Stomach (tissue), 19 donors: ENCODE measurements at places on chromosomes 1 and 21. TPM values are rescaled to one million over a fixed set of nuclear protein-coding genes. Genes with fewer than 3 reads are reported as not detected.

The OLFML3 gene
- total RNA-seq: 32.7 TPM

DNA sequence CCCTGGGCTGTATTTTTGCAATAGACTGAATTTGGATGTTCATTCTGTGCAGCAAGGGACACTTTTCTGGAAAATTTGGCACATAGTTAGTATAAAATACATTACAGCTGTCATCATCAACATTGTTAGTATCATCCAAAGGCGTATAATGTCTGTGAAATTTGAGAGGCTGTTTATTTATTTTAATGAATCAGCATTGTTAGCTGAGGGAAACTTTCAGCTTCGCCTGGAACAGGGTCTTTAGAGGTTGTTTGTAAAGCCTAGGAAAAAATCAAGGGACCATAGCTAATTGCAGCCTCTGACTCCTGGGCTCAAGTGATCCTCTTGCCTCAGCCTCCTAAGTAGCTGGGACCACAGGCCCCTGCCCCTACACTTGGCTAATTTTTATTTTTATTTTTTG, 106.8 kb upstream of the USP24 start:
- H3K4me1 ChIP-seq: no peaks in the 10 kb centered on the region
- no peak for DNase-seq
- H3K36me3 ChIP-seq: no peaks in the 10 kb centered on the region
- H3K27me3 ChIP-seq: no peaks in the 10 kb centered on the region
- H3K27ac ChIP-seq: no peak overlapping the region

- no peaks in the 10 kb centered on the region for H3K36me3 ChIP-seq
- peaks cover 31% of the 10 kb centered on the region for H3K4me1 ChIP-seq
- H3K27ac ChIP-seq: peak overlapping the region; percentile 51
- H3K27me3 ChIP-seq: no peaks in the 10 kb centered on the region
- DNase-seq: no peak
Measured at GRCh38 chr1:178867670-178868069, 3.2 kb downstream of the ANGPTL1 start.

DNA sequence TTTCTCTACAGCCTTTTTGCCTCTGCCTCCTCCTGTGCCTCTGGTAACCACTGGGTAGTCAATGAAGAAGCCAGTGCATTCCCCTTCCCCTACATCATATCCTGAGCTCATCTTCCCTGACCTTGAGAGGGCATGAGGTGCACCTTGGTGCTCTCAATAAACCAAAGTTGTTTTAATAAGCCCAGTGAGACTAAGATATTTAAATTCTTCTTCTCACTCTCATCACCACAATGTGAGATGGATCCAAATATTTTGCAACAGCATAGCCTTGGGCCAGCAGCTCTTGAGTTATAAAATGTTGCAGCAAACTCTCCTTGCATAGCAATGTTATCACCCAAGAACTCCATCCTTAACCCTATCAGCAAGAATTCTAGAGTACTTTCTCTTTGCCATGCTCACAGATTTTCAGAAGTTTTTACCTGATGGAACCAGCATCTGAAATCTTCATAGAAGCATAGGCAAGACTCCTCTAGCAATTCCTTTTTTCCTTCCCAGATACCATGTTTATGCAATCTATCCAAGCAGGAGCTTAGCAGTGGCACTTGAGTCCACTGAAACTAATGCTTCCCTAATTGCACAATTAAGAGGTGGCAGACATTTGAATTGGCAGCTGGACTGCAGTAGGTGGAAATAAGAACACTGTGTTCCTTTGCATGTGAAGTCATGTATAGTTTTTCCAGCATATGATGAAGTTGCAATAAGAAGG, 36.8 kb downstream of the CDC7 start:
- no peaks in the 10 kb centered on the region for H3K27me3 ChIP-seq
- peak overlapping the region; percentile 6 for H3K27ac ChIP-seq
- no peaks in the 10 kb centered on the region for H3K36me3 ChIP-seq
- no peak for DNase-seq

GRCh38 chr1:1208713-1209433, 2.5 kb upstream of the TNFRSF18 start:
- H3K36me3 ChIP-seq: no peaks in the 10 kb centered on the region
- peak overlapping the region; percentile 22 for H3K4me3 ChIP-seq
- peak overlapping the region; percentile 43 for H3K27ac ChIP-seq
- peaks cover 62% of the 10 kb centered on the region for H3K27me3 ChIP-seq
- no peak for DNase-seq

DNA sequence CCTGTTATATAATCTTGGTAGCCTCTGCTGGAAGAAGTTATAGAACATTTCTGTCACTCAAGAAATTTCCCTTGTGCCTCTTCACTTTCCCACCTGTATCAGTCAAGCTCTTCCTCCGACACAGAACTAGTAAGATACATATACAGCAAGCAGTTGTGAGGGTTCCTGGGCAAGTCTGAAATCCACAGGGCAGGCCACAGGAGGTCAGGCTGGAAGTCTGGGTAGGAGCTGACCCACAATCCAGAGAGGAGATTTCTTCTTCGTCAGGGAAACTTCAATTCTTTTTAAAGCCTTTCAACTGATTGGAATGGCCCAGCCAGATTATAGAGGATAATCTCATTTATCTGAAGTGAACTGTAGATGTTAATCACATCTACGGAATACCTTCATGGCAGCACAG, 96.4 kb upstream of the FMN2 start:
- H3K27me3 ChIP-seq: peaks cover 34% of the 10 kb centered on the region
- no peaks in the 10 kb centered on the region for H3K36me3 ChIP-seq
- no peak for DNase-seq
- peaks cover 14% of the 10 kb centered on the region for H3K4me1 ChIP-seq

DNA sequence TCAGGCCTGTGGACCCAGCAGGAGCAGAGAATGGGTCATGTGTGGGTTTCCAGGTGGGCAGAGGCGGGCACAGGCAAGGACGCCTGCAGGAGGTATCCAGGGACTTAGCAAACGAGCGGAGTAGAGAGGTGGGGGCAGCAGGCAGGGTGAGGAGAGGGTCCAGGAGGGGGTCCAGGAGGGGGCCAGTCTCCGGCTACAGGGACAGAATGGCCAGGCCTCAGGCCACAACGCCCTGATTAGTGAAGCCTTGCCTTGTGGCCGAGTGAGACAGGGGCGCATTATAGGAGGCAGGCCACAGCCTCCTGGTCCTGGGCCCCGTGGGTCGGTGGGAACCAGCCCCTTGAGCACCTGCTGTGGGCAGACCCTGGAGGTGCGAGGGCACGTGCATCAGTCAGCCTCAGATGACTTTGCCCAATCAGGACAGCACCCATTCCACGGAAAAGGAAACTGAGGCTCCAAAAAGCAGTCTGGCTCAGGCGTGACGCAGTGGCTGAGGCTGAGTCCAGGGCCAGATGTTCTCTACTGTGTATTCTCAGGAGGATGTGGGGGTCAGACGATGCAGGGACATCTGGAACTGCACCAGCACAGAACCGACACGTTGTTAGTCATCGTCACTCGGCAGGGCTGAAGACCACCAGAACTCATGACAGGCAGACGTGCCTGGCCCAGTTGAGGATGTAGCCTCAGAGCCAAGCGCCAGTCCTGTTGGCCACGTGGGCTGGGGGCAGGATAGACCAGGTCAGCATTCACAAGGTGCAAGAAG, 113.7 kb downstream of the CRYAA start:
- no peak overlapping the region for H3K27ac ChIP-seq
- DNase-seq: no peak
- no peak overlapping the region for H3K4me3 ChIP-seq

DNA sequence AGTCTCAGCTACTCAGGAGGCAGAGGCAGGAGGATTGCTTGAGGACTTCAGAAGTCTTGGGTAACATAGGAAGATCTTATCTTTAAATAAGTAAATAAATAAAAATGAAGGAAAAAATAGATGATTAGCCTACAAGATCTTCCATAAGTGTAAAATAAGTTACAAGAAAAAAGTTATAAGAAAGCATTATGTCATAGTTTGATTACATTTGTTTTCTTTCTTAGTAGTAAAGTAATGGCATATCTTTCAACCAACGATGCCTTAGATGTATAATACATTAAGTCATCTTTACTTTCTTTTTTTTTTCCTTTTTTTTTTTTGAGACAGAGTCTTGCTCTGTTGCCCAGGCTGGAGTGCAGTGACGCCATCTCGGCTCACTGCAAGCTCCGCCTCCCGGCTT, 46.5 kb downstream of the SNRPE start:
- H3K27me3 ChIP-seq: no peaks in the 10 kb centered on the region
- H3K4me3 ChIP-seq: no peak overlapping the region
- H3K27ac ChIP-seq: no peak overlapping the region
- H3K4me1 ChIP-seq: no peaks in the 10 kb centered on the region
- no peaks in the 10 kb centered on the region for H3K36me3 ChIP-seq

DNA sequence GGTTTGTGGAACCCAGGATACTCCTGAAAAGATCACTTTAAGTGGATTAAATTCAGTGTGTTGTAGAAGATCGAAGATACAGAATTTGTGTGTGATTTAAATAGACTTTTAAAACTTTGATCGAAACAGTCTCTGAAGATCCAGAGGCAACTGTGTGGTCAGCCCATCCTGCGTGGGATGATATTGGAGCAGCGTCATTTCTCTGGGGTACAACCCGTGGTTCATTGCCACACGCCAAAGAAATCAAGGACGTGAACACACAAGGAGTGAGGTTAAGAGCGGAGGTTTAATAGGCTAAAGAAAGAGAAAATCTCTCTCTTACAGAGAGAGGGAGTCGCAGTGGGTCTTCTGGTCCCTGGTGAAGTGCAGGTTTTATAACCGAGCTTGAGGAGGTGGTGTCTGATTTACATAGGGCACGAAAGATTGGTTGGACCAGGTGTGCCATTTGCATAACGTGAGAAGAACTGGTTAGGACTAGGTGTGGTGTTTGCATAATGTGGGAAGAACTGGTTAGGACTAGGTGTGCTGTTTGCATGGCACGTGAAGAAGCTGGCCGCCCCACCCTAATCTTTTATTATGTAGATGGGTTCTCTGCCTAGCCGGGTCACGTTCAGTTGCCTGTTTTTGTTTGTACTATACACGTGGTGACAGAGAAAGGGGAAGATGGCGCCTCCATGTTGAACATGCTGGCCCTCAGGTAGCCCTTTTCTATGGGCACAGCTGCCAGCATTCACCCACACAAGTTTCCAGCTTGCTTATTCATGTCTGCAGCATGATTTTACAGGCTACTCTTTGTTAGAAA, 82.3 kb downstream of the ADSS2 start:
- no peak overlapping the region for H3K4me3 ChIP-seq
- no peaks in the 10 kb centered on the region for H3K4me1 ChIP-seq
- no peaks in the 10 kb centered on the region for H3K27me3 ChIP-seq
